ENCODE measurements at places on chromosomes 2 and 18. TPM values are rescaled to one million over a fixed set of nuclear protein-coding genes. Genes with fewer than 3 reads are reported as not detected.

DNA sequence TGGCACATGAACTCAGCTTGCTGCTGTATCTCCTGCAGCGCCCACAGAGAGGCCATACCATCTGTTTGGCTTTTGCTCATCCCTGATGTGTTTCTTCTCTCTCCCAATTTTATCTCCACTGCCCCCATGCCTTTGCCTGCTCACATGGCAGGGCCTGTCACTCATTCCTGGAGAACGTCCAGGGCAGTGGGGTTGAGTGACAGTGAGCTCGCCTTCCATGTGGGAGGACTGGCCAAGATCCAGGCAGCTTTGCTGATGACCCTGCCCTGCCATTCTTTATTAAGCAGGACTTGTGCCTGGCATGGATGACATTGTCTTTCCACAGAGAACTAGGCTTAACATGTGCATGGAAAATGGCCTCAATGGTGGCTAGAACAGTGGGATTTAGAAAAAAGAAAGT lies 230.5 kb upstream of the THSD7B start:
- peaks cover 8% of the 10 kb centered on the region for H3K27me3 ChIP-seq
- H3K4me3 ChIP-seq: no peak overlapping the region
- no peaks in the 10 kb centered on the region for H3K4me1 ChIP-seq
- no peak for DNase-seq
- no peaks in the 10 kb centered on the region for H3K36me3 ChIP-seq

- H3K4me1 ChIP-seq: no peaks in the 10 kb centered on the region
- no peak within 1 kb of the TSS for H3K4me3 ChIP-seq
- DNase-seq: no peak
- no peaks in the 10 kb centered on the region for H3K36me3 ChIP-seq
Observed at GRCh38 chr2:11533278-11534070, at the start of gene GREB1. Gene GREB1 (plus strand): TSS chr2:11534045. CDS start chr2:11556615, 22,570 bp downstream.

The WNT10A gene
- total RNA-seq: 6.0 TPM

The TMEM17 gene
- total RNA-seq: 0.25 TPM
